ENCODE measurements at places on chromosomes 2 and 18. TPM values are rescaled to one million over a fixed set of nuclear protein-coding genes. Genes with fewer than 3 reads are reported as not detected.

Gene WIPF1
- 1.4 TPM for total RNA-seq

Gene HOXD12
- not detected for total RNA-seq

Gene REG1B
- total RNA-seq = not detected

Gene MFF
- 80.6 TPM for total RNA-seq

Gene SPRED2
- 5.3 TPM for total RNA-seq

Gene HES6
- total RNA-seq = 26.6 TPM

Gene OTOS
- not detected for total RNA-seq

Gene HJURP
- 2.2 TPM for total RNA-seq

Gene TUBA4B
- total RNA-seq = not detected

Gene DQX1
- 2.8 TPM for total RNA-seq

Gene CNGA3
- total RNA-seq = not detected

Gene NEU4
- not detected for total RNA-seq

Gene TXNDC9
- total RNA-seq = 70.8 TPM

Gene TRMT61B
- 18.1 TPM for total RNA-seq

Gene GPR35
- 0.85 TPM for total RNA-seq

Gene NOL4
- under 0.01 TPM for total RNA-seq

Gene CENPA
- total RNA-seq = not detected

Gene SP5
- total RNA-seq = not detected

Gene DHX57
- total RNA-seq = 13.4 TPM

Gene DSC3
- 260 TPM for total RNA-seq

Gene KLHL41
- total RNA-seq = 0.24 TPM

Gene TUBB8B
- total RNA-seq = 0.24 TPM

Gene CD226
- total RNA-seq = 1.9 TPM

Gene NCKAP5
- 0.43 TPM for total RNA-seq

Gene ST8SIA5
- total RNA-seq = not detected

Gene MOCOS
- total RNA-seq = 15.9 TPM

Gene LOXL3
- 1.4 TPM for total RNA-seq

Gene RAMP1
- total RNA-seq = 4.9 TPM

Gene CCL20
- 158 TPM for total RNA-seq

Gene PLEKHH2
- 1.7 TPM for total RNA-seq

Gene ZNF396
- 0.72 TPM for total RNA-seq

Gene CABYR
- 1.9 TPM for total RNA-seq

Gene LBX2
- total RNA-seq = 3.2 TPM

Gene FRZB
- total RNA-seq = under 0.01 TPM

Gene EN1
- total RNA-seq = not detected

Gene FTCDNL1
- 0.21 TPM for total RNA-seq

Gene GALM
- total RNA-seq = 3.6 TPM

Gene ITPRID2
- 157 TPM for total RNA-seq

Gene MAB21L4
- 3.4 TPM for total RNA-seq
